ENCODE measurements at places on chromosomes 12 and 14.
A peak's percentile ranks its signal among the peaks of the same experiment; 100 is the strongest.

- no peak for DNase-seq
These were observed 29.7 kb downstream of the LGR5 start for GRCh38 chr12:71469258-71469750.

GRCh38 chr14:103220134-103220981 lies 97.1 kb downstream of the TNFAIP2 start:
- no peak for DNase-seq

- DNase-seq = no peak
These were observed 7.2 kb upstream of the RBM19 start for GRCh38 chr12:113973109-113973904.

GRCh38 chr12:95337146-95337545 lies 119.5 kb downstream of the VEZT start:
- no peak for DNase-seq

- no peak for DNase-seq
These were observed 285.4 kb downstream of the ALG10B start for GRCh38 chr12:38601949-38602348.

- peak; percentile 88 for DNase-seq
These were observed 20.7 kb upstream of the NEK9 start for GRCh38 chr14:75147423-75148071.

DNA sequence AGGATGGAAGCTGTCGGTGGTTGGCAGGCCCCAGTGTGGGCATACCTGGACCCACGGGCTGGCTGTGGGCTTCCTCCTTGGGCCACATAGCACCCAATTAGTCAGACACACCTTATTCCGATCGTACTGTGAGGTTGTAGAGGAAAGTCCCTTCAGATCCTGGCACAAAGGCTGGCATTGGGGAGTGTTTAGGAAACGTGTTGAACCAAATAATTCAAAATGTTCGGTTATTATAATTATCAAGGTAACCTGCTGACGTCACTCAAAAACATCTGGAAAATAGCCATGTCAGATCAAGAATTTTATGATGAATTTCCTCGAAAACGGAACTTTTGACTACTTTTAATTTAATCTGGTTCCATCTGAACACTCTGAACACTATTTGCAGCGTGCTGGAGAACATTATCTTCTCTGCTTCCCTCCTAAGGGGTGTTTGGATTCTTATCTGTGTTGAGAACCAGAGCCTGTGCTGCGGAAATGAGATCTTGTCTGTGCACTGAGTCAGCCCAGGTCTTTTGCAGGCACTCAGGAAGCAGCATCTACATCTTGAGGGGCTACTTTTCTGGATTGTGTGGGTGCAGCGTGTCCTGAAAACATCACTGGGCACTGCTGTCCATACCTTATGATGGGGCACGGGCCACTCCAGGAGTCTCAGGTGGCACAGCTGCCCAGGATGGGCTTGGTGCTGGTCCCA lies 100.3 kb downstream of the SLC25A47 start:
- DNase-seq = no peak

DNA sequence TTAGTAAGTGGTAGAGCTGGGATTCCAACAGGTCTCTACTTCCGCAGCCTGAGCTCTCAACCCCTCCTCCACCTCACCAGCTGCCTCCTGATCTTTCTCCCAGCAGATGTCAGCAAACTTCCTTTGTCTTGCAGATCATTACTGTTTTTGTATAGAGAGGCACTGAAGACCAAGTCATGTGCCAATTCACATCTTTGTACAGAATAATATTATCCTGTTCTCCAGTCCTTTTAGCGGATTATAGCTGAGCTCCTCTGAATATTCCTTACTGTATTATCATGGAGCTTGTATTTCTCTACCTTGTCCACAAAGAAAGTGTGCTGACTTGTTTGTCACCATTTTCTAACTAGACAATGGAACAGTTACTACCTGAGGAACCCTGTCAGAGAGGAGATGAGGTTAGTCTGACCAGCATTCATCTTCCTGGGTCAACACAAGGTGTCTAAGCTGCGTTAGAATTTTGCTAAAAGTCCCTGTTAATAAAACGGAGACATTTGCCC lies 142.3 kb upstream of the ARHGAP5 start:
- DNase-seq = no peak

DNA sequence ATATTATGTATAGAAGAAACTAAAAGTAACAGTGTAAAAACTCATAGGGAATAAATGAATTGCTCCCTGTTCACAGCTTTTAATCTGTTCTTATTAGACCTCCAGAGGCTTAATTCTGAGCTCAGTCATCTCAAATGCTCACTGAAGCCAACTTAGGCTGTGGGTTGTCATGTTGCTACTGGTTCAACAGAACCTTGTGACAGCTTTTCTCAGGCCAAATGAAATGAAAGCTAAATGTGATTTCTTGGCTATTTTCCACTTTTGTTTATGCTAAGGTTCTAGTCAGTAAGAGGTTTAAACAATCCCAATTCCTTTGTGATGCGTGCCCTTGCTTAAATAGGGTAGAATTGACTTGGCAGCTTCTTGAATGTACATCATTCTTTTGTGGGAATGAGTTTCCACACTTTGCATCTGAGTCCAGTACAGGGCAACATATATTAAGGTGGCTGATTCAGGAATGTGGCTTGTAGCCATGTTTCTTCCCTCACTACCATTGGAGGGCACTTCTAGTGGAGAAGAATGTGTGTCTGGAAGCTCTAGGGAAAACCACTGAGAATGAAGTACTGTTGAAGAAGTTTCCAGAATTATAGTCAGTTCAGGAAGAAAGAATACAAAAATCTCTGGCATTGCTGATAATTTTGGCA lies 156.4 kb downstream of the NEDD1 start:
- no peak for DNase-seq

GRCh38 chr12:79275631-79276030 lies 411.1 kb downstream of the SYT1 start:
- no peak for DNase-seq

- DNase-seq = no peak
These were observed 35.9 kb upstream of the CEP83 start for GRCh38 chr12:94495445-94496115.

- DNase-seq = no peak
These were observed 387.0 kb downstream of the EGLN3 start for GRCh38 chr14:33563901-33564197.

- DNase-seq = no peak
These were observed 2.2 kb downstream of the BTBD7 start for GRCh38 chr14:93330609-93331000.

DNA sequence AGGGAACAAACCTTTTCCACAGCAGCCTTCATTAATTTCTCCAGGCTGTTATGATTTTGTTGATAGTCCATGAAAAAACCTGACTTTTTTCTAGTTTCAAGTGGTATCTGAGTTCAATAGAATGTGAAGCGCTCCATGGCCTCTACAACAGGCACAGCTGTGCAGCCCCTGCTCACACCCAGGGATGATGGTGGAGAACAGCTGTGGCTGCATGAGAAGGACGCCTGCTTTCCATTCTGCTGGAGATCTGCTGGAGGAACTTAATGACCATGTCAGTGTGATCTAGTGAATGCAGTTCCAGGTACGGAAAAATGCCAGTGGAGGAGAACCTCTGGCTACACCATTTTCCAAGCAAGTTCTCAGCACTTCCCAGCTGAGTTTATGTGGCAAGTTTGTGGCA lies 80.6 kb downstream of the PIWIL1 start:
- no peak for DNase-seq

GRCh38 chr12:45648070-45648469 lies 81.4 kb upstream of the ARID2 start:
- DNase-seq = no peak

Data from C1 segment of cervical spinal cord (tissue), 14 donors.